Midbrain (tissue), 1 donor: ENCODE measurements at places on chromosomes 4 and X.

GRCh38 chr4:113052379-113052951 lies 3.0 kb downstream of the ANK2 start:
- no peak for DNase-seq

GRCh38 chrX:253451-254297 lies 27.5 kb upstream of the PLCXD1 start:
- DNase-seq, result no peak

DNA sequence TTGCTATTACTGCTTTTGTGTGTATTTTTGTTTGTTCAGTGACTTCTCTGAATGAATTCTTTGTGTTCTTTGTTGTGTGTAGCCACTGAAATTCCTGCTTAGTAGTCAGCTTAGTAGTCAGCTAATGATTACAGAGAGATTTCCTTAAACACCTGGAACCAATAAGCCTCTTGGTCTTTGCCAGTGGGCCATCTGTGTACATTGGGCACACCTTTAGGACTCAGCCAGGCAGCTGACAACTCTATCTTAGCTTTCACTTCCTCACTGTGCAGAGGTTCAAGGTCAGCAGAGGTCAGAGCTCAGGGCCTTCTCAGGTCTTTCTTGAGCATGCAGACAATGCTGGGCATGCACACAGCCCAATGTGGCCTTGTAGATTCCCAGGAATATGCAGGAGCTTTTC lies 59.3 kb downstream of the RWDD4 start:
- DNase-seq, result no peak

- DNase-seq, result no peak
Measured at GRCh38 chr4:6955261-6955911, 45.8 kb downstream of the TBC1D14 start.

GRCh38 chr4:107838861-107839565 lies 14.3 kb downstream of the SGMS2 start:
- no peak for DNase-seq

DNA sequence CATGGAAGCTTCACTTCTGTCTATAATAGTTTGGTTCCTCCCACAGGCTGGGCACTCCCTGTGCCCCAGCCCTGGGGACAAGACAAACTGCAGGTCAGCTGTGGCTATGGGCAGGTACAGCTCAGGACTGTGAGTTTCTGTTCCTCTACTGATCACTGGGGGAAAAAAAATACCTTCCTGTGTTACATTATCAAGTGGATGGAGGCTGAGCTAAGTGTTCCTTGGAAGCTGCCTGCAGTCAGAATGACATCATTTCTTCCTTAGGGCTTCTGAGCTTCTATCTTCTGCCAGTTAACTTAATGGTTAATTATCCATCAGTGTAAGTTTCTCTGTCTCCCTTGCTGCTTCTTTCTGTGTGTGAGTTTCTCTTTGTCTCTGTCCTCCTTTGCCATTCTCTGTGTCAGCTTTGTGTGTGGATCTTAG lies 4.6 kb downstream of the RAB33A start:
- DNase-seq, result no peak

DNA sequence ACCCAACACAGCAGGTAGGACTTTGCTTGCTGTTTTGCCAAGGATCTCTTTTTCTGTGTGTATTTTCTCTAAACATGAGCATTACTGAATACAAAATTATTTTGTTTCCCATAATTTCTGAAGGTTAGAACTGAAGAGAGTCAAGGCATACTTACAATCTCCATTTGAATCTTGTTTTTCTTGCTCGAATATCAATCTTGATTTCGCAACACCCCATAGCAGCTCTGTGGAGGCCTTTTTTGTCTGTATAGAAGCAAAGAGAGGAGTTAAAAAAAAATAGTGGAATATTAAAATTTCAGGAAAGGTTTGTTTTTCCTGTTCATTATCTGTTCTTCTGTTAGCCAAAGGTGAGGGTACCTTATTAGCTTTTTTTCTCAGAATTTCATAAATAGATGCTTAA lies 92.9 kb downstream of the TNIP2 start:
- DNase-seq, result no peak

DNA sequence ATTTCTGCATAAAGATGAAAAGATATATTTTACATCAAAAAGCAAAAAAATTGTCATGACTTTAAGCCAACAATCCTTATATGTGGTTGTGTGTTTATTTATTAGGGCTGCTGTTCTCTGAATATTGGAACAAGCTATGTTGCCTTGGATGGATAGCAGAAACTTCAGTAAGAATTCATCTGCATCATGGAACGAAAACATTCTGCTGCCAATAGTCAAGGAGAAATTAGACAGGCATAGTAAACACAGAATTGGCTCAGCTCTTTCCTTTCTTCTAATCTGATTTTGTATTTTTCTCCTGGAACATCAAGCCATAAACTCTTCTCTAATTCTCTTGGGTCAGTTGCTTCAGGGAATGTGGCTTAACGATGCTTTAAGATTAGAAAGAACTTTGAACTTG lies 1257.0 kb downstream of the NLGN4X start:
- DNase-seq, result no peak

DNA sequence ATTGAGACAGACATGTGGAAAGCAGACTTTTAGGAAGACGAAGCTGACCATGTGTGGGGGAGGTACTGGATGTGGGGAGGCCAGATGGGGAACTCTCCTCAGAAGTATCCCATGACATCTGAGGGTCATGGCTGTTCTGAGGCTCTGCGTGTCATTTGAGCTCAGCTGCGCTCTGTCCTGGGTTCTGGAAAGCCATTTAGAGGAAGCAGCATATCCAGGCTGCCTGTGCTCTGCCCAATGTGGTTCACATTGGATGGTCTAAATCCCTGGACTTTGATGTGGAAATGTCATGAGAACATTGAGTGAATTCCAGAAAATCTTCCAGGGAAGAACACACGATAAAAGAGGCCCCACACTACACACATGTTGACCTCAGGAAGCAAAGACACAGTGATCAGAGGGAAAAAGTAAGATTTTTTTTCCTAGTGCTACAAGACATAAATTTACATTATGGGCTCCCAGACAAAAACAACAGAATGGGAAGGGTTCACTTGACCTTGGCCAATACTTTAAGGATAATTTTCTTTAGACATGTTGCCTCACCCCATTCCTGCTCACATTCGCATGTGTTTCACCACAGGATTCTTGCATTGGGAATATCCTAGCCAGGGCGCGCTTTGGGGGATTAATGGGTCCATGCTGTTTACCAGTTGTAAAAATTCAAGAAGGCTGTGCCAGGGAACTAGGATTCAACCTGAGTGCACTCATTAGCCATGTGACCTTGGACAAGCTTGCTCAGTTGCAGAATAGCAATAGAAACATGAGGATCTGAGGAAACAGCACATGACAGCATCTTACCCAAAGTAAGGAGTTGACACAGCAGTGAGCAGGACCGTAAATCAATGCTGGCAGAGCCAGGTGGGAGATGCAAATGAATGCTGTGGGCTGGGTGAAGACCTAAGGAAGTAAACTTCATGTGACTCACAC lies 73.2 kb upstream of the C1QTNF7 start:
- no peak for DNase-seq

DNA sequence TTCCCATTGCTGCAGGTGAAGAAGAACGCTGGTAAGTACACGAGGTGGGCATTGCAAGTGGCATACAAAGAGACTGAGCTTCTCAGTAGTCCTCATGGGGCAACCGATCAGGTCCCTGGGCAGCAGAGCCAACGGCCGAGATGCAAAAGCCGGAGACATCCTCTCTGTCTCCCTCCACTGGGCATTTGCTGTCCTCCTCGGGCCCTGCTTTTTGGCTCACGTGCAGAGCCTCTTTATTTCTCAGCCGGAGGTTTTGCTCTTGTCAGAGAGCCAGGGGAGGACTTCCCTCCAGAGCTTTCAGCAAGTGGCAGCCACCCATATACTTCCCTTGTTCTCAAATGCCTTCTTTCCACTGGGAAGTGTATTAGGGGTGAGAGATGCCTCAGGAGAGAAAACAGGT lies 18.0 kb downstream of the STARD8 start:
- DNase-seq, result no peak

DNA sequence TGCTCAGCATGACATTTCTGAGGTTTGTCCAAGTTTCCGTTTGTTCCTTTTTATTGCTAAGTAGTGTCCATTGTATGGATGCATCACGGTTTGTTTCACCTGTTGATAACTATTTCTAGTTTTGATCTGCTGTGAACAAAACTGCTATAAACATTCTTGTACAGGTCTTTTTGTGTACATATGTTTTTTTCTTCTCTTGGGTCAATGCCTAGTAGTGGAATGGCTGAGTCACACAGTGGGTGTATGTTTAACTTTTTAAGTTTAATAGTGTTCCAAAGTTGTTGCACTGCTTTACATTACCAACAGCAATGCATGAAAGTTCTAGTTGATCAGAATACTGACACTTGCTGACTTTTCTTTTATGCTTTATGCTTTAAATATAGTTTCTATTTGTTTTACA lies 76.7 kb downstream of the MAOB start:
- DNase-seq, result no peak

- no peak for DNase-seq
Measured at GRCh38 chr4:3790006-3790561, 23.9 kb downstream of the ADRA2C start.

DNA sequence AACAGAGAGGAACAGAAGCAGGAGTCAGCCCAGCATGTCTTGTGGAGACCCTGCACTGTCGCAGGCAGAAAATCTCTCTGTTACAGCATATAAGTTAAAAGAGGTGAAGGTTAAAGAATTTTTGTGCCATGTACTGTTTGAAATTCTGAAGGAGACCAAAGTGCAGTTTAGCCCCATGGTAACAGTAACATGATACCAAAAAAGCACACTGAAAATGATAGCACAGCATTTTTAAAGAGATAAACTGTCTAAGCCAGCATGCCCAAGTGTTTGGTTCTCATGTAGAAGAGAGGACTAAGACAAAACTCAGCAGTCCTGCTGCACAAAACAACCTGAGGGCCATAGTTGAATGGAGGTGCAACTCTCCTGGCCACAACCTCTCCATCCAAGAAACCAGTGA lies 41.9 kb upstream of the PARM1 start:
- no peak for DNase-seq

DNA sequence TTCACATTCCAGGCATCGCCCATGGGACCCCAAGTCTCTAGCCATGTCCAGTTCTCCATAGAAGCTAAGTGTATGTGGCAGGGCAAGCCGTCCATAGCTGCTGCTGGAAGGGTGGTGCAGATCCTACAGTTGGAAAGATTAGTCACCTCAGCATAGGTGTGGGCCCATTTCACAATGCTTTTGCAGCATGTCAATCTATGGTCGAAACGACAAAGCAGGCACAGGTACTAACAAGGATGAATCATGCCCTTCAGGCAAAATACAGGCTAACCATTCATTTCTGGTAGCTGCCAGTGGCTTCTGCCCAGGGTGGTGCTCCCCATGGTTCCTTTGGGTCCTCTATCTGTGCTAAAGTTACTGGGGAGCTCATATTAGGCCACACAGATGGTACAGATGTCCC lies 225.2 kb downstream of the ADGRL3 start:
- DNase-seq, result no peak

GRCh38 chrX:10079231-10079630 lies 77.5 kb upstream of the CLCN4 start:
- DNase-seq, result no peak
